ENCODE measurements at places on chromosomes 12 and 14. TPM values are rescaled to one million over a fixed set of nuclear protein-coding genes. Genes with fewer than 3 reads are reported as not detected.

The AMN gene
- 0.40 TPM for total RNA-seq

The ADGRD1 gene
- total RNA-seq = 15.6 TPM

The EDDM3A gene
- not detected for total RNA-seq

DNA sequence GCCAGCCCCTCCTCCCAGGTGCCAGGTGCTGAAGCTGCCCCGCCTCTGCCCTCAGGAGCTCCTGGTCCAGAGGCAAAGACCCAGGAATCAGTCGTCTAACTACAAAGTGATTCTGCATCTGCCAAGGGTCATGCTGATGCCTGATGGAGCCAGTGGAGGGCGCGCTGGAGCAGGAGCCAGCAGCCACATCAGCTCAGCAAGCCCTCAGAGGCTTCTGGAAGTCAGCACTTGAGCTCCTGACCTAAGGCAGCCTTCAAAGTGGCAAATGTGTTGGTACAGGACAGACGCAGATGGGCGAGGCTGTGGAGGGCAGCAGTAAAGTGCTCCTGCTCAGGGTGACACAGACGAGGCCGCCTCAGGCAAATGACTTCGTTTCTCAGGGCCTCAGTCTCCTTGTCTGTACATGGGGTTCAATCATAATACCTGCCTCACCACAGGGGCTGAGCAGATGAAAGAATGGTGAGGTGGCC is 10.9 kb downstream of the C12orf43 start:
- peak; percentile 71 for DNase-seq

- peak; percentile 82 for DNase-seq
These were observed 980 bp upstream of the RNASE8 start for GRCh38 chr14:21056520-21057163.

DNA sequence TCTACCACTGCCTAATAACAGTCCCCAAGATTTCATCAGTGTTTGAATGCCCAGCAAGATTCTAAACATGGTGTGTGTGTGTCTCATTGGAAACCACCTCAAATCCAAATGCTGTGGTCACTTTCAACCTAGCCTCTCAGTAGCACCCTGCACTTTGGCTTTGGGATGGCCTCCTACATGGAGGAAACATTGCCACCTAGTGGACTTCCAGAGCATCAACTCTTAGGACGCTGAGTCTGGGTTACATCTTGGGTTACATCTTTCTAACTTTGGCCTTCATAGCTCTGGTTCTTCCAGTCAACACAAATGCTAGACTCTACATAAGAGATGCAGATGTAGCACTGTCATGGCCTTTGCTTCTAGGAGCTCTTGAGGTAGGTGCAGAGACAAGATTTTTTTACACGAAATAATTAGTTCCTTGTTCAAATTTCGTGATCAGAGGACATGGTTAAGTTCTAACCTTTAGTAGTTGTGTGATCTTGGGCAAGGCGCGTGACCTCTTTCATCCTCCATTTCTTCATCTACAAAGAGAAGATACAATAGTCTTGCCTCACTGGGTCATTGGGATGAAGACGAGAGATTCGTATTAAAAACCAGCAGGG is 113.5 kb upstream of the VASH1 start:
- DNase-seq = peak; percentile 66

GRCh38 chr12:104648756-104649155 is 192.0 kb downstream of the CHST11 start:
- DNase-seq = no peak

Measured in Daoy (cell line).